ENCODE measurements at places on chromosomes 11 and 22. TPM values are rescaled to one million over a fixed set of nuclear protein-coding genes. Genes with fewer than 3 reads are reported as not detected.
A peak's percentile ranks its signal among the peaks of the same experiment; 100 is the strongest.

GRCh38 chr22:41009222-41009948 is 58.2 kb downstream of the RBX1 start:
- DNase-seq = no peak
- H3K4me3 ChIP-seq = no peak overlapping the region
- no peak overlapping the region for H3K27ac ChIP-seq
- no peaks in the 10 kb centered on the region for H3K4me1 ChIP-seq
- H3K27me3 ChIP-seq = no peaks in the 10 kb centered on the region
- no peaks in the 10 kb centered on the region for H3K36me3 ChIP-seq

- H3K4me3 ChIP-seq = no peak overlapping the region
- no peak for DNase-seq
- no peaks in the 10 kb centered on the region for H3K27me3 ChIP-seq
- no peak overlapping the region for H3K27ac ChIP-seq
Measured at GRCh38 chr22:50700387-50701075, 27.9 kb downstream of the SHANK3 start.

DNA sequence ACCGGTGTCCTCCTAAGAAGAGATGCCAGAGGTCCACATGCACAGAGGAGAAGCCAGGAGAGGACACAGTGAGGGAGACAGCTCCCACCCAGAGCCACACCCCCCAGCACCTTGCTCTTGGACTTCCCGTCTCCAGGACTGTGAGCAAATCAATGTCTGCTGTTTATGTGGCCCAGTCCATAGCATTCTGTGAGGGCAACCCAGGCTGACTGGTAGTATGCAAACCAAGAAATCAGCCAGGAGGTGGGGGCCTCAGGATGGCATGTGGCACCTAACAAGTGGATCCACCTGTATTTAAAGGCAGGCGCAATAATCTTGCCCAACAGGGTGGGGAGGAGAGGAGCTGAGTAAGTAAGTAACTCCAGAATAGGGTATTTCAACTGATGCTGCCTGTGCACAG is 136.4 kb downstream of the BRD1 start:
- H3K27me3 ChIP-seq = no peaks in the 10 kb centered on the region
- no peak overlapping the region for H3K4me3 ChIP-seq
- DNase-seq = no peak
- H3K4me1 ChIP-seq = no peaks in the 10 kb centered on the region
- H3K27ac ChIP-seq = no peak overlapping the region

DNA sequence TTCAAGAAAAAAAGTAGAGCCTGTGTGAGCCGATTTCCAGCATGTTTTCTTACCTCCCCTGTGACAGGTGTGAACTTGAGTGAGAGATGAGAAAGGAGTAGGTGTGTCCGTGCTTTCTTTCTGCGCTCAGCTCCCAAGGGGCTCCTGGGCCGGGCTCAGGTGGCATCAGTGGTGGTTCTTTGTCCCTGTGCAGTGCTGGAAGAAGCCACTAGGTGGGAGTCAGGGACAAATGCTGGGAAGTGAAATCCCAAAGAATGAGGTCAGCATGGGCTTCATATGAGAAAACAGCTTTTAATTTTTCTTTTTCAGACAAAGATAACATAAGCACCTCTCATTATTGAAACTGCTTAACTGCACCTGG is 57.8 kb downstream of the PPFIBP2 start:
- no peaks in the 10 kb centered on the region for H3K27me3 ChIP-seq
- H3K36me3 ChIP-seq = no peaks in the 10 kb centered on the region
- DNase-seq = peak; percentile 91
- H3K4me1 ChIP-seq = peaks cover 2% of the 10 kb centered on the region
- H3K4me3 ChIP-seq = no peak overlapping the region
- peak overlapping the region; percentile 81 for H3K27ac ChIP-seq

DNA sequence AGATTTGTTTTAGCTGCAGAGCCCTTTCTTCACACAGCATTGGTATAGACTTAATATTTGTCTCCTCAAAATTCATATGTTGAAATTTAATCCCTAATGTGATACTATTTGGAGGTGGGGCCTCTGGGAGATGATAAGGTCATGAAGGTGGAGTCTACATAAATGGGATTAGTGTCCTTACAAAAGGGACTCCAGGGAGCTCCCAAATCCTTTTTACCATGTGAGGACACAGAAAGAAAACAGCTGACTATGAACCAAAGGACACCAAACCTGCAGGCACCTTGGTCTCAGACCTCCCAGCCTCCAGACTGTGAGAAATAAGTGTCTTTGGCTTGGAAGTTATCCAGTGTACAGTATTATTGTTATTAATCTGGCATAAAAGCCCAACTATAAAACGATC is 10.2 kb downstream of the SLC35F2 start:
- DNase-seq = no peak
- H3K4me3 ChIP-seq = no peak overlapping the region
- no peak overlapping the region for H3K27ac ChIP-seq
- no peaks in the 10 kb centered on the region for H3K36me3 ChIP-seq
- H3K27me3 ChIP-seq = no peaks in the 10 kb centered on the region

DNA sequence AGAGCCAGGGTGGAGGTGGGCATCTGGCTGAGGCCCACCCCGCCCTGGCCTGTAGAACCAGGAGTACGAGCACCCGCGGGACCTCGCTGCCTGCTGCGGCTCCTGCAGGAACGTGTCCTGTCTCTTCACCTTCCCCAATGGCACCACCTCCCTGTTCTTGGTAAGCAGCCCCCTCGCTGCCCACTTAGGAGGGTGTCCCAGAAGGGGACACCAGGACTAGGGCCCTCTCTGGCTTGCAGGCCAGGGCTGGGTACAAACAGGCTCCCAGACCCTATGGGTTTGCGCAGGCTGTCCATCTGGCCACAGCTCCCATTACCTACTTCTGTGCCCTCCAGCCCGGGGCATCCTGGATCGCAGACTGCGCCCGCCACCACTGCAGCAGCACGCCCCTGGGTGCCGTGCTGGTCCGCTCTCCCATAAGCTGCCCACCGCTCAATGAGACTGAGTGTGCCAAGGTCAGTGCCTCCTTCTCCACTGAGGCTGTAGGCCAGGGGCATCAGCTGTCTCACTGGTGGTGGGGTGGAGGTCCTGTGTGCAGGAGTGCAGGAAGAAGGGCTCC is 77.5 kb upstream of the MYOD1 start:
- no peaks in the 10 kb centered on the region for H3K4me1 ChIP-seq
- H3K36me3 ChIP-seq = no peaks in the 10 kb centered on the region
- no peak overlapping the region for H3K4me3 ChIP-seq
- H3K27me3 ChIP-seq = no peaks in the 10 kb centered on the region
- DNase-seq = no peak
- H3K27ac ChIP-seq = no peak overlapping the region

GRCh38 chr11:34634694-34635062 is 13.8 kb downstream of the EHF start:
- H3K4me1 ChIP-seq = no peaks in the 10 kb centered on the region
- no peaks in the 10 kb centered on the region for H3K36me3 ChIP-seq
- no peak for DNase-seq
- no peaks in the 10 kb centered on the region for H3K27me3 ChIP-seq
- H3K4me3 ChIP-seq = no peak overlapping the region
- H3K27ac ChIP-seq = no peak overlapping the region

DNA sequence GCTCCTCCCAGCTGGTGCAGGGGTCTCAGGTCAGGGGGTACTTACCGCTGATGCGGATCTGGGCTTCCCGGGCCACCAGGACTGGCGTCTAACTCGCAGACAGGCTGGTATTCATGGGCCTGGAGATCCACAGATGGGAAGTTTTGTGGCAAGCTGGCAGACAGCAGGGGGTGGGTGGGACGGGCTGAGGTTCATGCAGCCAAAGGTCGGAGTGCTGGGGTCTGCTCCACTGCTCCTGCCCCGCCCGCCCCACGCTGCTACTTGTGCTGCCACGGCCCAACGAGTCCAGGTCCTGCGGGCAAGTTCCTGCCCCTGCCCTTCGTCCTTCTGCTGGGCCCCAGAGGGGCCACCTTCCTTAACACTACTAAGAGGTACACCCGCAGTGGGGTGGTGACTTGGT is 3.1 kb downstream of the ACY3 start:
- no peaks in the 10 kb centered on the region for H3K36me3 ChIP-seq
- no peak overlapping the region for H3K4me3 ChIP-seq
- H3K27me3 ChIP-seq = no peaks in the 10 kb centered on the region
- H3K27ac ChIP-seq = no peak overlapping the region

DNA sequence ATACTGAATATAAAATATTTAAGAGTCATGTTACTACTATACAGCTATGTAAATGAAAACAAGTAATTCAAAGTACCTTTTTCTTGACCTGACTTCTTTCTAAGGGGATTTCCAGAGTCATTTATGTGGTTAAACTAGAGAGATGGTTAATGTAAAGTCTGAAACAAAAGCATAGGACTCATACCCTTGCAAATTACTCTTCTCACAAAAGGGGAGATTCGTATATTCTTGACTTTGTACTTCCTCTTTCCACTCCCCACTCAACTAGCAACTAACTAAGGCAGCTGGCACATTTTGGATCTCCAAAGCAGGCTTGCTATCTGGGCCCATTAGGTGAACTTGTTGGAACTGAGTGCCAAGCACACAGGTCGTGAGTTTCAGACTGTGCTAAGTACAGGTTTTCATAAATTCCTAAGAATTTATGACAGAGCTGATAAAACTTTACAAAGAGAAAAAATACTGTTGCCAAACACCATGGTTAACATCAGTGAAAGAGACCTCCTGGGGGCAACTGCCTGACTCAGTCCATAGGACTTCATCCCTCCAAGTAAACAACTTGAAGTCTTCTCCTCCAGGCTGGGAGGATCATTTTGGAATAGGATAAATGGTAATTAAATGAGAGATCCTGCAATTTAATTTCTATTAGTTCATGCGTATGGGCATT is 77.0 kb upstream of the DDI1 start:
- no peaks in the 10 kb centered on the region for H3K27me3 ChIP-seq
- H3K27ac ChIP-seq = no peak overlapping the region
- no peak for DNase-seq

DNA sequence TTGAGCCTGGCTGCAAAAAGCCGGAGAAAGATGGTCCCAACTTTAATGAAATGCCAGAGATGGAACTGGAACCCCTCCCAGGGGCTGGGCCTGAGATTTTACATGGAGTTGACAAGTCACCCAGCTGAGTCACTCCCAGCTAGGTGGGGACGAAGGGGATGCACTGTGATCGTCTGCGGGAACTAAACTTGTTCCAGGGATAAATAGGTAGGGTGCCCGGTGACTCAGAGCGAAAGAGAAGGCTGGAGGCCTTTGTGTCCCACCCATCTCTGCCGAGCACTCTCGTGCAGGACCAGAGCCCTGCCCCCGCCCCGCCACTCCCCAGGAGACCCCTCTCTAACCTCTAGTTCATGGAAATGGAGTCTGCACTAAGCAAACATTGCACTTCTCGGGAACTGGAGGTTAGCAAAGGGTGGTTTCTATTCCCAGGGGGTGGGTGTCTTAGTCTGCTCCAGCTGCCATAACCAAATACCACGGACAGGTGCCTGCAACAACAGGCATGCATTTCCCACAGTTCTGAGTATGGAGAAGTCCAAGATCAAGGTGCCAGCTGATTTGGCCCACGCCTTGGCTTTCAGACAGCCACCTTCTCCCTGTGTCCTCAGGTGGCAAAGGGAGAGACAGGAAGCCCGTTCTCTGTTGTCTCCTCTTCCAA is 60.7 kb upstream of the FADD start:
- H3K4me3 ChIP-seq = no peak overlapping the region
- peak; percentile 22 for DNase-seq
- H3K27me3 ChIP-seq = peaks cover 3% of the 10 kb centered on the region

- DNase-seq = no peak
- H3K4me1 ChIP-seq = no peaks in the 10 kb centered on the region
- no peaks in the 10 kb centered on the region for H3K27me3 ChIP-seq
Measured at GRCh38 chr22:47123006-47123826, 360.8 kb downstream of the TBC1D22A start.

- peaks cover 34% of the 10 kb centered on the region for H3K36me3 ChIP-seq
- H3K27me3 ChIP-seq = no peaks in the 10 kb centered on the region
- DNase-seq = peak; percentile 63
- H3K27ac ChIP-seq = peak within 1 kb of the TSS; percentile 69
Measured at GRCh38 chr11:67303132-67303834, at the start of gene SSH3. Gene SSH3 (plus strand): TSS chr11:67303530. CDS start chr11:67303626, 96 bp downstream.

- H3K27ac ChIP-seq = no peak overlapping the region
- DNase-seq = no peak
- H3K4me3 ChIP-seq = no peak overlapping the region
- H3K4me1 ChIP-seq = no peaks in the 10 kb centered on the region
- peaks cover 3% of the 10 kb centered on the region for H3K27me3 ChIP-seq
- H3K36me3 ChIP-seq = no peaks in the 10 kb centered on the region
Measured at GRCh38 chr11:120816176-120816575, 207.7 kb upstream of the TBCEL start.

GRCh38 chr11:100739666-100740065 is 52.6 kb downstream of the ARHGAP42 start:
- H3K27me3 ChIP-seq = no peaks in the 10 kb centered on the region
- no peak overlapping the region for H3K4me3 ChIP-seq
- peak; percentile 82 for DNase-seq
- H3K27ac ChIP-seq = no peak overlapping the region

The DENND5A gene
- 91.0 TPM for total RNA-seq

The SCN2B gene
- total RNA-seq = 1.0 TPM

The GLYAT gene
- not detected for total RNA-seq

The SMTNL1 gene
- not detected for total RNA-seq

The TSPAN32 gene
- 7.6 TPM for total RNA-seq

The SLC16A8 gene
- total RNA-seq = not detected

The RAG2 gene
- not detected for total RNA-seq

The BDNF gene
- 1.4 TPM for total RNA-seq

The DKK3 gene
- total RNA-seq = 115 TPM

All from lung (tissue), 17 donors.